ENCODE measurements at places on chromosomes 4 and X.

GRCh38 chr4:88008122-88008742, 797 bp downstream of the PKD2 start:
- peak; percentile 50 for DNase-seq

GRCh38 chr4:74772783-74773182, 21.5 kb downstream of the BTC start:
- no peak for DNase-seq

DNA sequence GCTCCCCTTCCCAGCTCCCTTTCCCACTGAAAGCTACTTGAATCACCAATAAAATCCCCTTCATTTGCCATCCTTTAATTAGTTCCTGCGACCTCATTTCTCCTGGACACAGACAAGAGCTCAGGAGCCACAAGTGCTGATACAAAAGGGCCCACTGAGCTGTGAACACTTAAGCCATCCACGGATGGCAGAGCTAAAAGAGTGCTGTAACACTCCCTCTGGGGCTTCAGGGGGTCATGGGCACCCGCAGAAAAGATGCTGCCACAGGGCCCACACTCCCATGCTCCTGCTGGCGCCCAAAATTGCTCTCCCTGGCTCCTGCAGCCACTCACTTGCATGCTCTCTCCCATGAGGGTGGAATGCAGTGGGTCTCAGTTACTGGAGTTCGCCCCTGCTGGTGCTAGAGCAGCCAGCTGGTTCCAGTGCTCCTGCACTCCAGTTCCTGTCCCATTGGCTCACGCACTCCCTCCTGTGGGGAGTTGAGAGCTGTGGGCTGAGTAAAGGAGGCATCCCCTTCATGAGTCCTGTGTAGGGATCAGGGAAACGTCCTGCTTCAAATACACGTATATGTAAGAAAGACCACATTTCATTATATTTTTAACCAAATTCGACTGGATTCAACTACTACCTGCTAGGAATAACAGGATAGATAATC, 1291.0 kb downstream of the ARAP2 start:
- DNase-seq = no peak

- no peak for DNase-seq
Observed at GRCh38 chrX:72121383-72121782, 10.3 kb downstream of the RTL5 start.

- DNase-seq = no peak
Observed at GRCh38 chr4:134727696-134728095, 526.1 kb upstream of the PABPC4L start.

GRCh38 chr4:132065940-132066495, 1083.1 kb upstream of the PCDH10 start:
- no peak for DNase-seq

GRCh38 chrX:96405842-96406241, 278.8 kb upstream of the DIAPH2 start:
- DNase-seq = no peak

- DNase-seq = no peak
Observed at GRCh38 chrX:40104630-40104984, 6.8 kb upstream of the BCOR start.

DNA sequence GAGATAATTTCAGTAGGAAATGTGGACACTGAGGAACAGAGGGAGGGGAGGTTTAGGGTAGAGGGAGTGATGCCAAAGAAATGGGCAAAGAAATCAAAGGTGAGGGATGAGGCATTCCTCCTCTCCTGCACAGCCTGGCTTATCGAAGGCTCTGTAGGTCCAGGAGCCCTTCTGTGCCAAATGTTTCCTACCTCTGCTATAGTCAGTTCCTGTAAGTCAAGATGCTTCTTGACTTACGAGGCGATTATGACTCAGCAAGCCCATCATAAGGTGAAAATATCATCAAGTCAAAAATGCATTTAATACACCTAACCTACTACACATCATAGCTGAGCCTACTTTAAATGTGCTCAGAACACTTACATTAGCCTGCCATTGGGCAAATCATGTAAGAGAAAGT, 60.0 kb upstream of the ARHGAP24 start:
- no peak for DNase-seq

DNA sequence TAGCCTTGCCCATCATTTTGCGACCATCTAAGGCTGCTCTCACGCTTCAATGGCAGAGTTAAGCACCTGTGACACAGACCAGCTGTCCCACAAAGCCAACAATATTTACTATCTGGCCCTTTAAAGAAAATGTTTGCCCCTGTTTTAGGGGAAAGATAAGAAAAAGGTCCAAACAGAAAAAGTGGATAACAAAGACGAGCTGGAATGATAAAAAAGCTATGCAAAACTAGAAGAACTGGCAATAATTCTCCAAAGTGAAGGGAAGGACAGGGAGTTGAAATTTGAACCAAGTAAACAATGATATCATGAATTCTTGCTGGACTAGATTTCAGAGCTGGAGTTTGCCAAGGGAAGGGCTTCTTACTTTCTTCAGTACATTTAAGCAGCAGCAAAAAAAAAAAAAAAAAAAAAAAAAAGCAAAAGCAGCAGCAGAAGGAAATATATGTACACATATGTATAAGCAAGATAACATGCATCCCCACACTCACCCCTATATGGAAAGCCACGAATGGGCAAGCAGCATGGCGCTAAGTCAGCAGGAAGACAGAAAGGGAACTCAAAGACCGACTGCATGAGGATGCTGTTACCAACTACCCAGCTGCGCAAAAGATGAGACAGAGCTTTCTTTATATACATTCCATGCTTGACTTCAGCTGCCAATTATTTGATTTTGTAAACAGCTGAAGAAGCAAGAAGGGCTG, 12.5 kb downstream of the TRAPPC2 start:
- no peak for DNase-seq

DNA sequence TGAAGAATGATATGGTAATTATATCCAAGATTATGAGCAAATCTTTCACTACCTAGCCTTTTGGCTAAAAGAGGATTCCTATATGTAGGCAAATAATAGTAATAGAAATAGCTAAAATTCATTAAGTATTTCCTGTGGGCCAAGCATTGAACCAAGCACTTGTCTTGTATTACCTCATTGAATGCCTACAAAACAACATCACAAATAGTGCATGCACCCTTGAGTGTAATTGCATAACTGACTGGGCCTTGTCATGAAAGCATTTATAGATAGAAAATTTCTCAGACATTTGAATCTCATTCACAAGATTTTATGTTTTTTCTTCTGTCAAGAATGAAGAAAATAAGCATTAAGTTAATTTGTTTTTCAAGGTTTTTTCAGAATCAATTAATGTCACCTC, 3.9 kb upstream of the HPGDS start:
- no peak for DNase-seq

GRCh38 chrX:136425996-136426395, 61.8 kb upstream of the BRS3 start:
- DNase-seq = no peak

DNA sequence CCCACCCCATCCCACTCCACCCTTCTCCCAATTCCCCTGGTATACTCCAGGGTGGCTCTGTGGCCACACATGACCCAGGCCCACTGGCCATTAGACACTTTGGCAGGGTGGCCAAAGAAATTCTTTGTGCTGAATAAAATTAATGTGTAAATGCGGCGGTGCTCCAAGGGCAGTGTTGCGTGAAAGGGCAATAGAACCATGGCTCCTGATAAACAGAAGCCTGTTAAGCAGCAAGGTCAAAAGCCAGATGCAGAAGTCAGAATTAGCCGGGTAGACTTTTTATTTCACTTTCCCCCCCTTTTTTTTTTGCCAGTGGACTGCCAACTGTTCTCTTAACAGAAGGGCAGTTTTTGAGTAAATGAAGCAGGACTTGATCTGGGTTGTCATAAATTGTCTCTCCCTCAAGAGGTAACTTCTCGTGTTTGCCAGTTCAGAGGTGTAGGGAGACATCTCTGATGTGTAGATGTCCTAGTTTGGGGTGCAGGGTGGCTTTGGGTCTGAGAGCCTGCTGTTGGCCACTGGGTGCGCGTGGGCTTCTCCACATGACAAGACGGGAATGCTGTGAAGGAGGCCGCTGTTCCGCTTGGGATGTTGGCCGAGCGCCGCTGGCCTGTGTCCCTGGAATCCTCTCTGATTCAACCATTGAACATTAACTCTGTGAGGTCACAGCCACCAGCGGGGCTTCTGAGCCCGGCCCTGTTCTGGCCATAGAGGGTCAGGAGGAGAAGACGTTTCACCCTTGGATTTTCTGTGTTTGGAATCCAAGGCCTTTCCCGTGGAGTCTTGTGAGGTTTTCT, 139.5 kb downstream of the TBL1X start:
- no peak for DNase-seq

- peak; percentile 6 for DNase-seq
Observed at GRCh38 chr4:52750819-52751486, at the start of gene ERVMER34-1. Gene ERVMER34-1, minus strand, starts transcription at chr4:52751425. Its CDS starts 5,905 bp downstream, at chr4:52745520.

GRCh38 chr4:116453127-116453526, 632.2 kb downstream of the TRAM1L1 start:
- DNase-seq = no peak

GRCh38 chr4:127239902-127240763, 392.6 kb upstream of the INTU start:
- DNase-seq = no peak

DNA sequence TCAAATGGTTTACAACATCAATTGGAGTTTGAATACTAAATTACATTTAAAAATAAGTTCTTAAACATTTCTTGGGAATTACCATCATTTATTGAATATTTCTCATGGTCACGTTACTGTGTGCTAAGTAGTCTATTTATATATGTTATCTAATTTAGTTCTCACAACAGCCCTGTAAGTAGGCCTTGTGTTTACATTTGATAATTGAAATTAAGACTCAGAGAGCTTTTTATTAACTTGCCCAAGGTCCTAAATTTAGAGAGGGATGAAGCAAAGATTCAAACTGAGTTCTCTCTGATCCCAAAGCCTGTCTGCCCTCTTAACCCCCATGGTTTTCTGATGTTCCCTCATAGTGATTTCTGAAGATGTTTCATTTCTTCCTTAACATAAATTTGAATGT, 103.7 kb downstream of the CEP135 start:
- DNase-seq = no peak

GRCh38 chr4:12145106-12145505, 716.4 kb upstream of the HS3ST1 start:
- DNase-seq = no peak

DNA sequence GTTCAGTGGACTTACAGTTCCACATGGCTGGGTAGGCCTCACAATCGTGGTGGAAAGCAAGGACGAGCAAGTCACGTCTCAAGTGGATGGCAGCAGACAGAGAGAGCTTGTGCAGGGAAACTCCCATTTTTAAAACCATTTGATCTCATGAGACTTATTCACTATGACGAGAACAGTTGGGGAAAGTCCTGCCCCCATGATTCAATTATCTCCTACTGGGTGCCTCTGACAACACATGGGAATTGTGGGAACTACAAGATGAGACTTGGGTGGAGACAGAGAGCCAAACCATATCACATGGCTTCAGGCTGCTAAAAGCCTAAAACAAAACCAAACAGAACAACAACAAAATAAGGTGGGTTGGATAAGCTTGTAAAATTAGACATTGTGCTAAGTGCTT, 194.4 kb upstream of the CPEB2 start:
- no peak for DNase-seq

GRCh38 chrX:83845397-83845796, 15.5 kb upstream of the CYLC1 start:
- peak; percentile 10 for DNase-seq

DNA sequence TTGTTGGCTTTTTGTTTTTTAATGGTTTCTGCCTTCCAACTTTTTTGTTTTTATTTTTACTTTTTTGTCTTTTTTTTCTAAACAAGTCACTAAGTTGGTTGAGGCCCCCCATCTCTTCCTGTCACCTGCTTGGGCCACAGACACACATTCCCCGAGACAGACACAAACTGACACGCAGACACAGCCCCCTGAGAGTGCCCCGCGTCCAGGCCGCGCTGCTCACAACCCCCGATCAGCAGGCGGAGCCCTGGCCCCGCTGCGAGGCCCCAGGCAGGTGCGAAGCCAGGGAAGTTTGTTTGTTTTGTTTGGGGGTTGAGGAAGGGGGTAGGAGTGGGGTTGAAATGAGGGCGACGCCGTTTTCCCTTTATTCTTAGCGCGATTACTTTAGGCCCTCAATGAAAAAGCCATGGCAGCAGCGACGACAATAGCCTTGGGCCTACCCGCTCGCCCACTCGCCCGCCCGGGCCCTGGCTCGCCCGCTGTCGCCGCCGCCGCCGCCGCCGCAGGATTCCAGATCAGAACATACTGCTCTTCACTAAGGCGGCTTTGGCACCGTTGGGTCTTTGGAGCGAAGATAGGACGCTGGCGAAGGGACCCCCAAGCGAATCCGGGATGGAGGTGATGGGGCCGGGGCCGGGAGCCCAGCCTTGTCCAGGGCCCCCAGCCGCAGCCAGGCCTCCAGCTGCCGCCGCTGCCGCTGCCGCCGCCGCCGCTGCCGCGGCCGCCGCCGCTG, 3.1 kb downstream of the PHOX2B start:
- no peak for DNase-seq

- no peak for DNase-seq
Observed at GRCh38 chr4:31234494-31234893, 514.3 kb downstream of the PCDH7 start.

DNA sequence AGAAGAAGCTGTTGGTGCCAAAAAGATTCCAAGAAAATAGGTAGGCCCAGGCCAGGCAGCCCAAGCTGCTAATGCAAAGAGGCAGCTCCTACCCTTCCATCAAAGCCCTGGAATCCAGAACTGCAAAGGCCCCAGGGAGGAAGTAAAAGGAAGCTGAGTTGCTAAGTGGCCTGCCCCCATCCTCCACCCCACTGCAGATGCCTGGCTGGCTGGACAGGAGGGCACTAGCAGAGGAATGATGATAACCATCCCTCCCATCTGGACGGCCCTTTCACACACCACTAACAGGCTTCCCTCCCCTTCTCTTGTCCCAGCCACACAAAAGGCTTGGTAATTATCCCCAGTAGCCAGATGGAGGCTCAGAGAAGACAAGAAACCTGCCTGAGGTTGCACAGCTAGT, 32.4 kb upstream of the PJA1 start:
- DNase-seq = no peak

DNA sequence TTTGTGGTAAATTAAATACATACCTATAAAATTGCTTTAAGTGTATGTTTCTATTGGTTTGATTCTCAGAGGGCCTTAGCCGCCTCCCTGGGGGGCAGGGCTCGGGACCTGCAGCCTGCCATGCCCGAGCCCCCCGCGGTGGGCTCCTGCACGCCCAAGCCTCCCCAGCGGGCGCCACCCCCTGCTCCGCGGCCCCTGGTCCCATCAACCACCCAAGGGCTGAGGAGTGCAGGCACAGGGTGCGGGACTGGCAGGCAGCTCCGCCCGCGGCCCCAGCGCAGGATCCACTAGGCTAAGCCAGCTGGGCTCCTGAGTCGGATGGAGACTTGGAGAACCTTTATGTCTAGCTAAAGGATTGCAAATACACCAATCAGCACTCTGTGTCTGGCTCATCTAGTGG, 108.3 kb upstream of the INPP4B start:
- DNase-seq = no peak

DNA sequence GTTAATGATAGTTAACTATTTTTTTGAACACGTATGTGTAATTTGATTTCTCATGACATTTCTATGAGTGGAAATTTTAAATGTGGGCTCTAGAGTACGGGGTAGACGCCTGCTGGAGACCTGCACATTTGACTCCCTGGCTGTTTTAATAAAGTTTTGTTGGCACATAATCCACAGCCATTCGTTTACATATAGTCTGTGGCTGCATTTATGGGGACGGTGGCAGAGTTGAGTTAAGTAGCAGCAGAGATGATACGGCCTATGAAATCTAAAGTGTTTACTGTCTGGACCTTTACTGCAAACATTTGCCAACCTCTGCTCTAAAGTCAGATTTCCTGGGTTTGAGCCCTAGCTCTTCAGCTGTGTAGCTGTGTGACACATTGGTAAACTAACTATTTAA, 118.8 kb downstream of the CHRNA9 start:
- DNase-seq = no peak

Measured in T-helper 2 cell (primary cell).